ENCODE measurements at places on chromosomes 7 and 10. TPM values are rescaled to one million over a fixed set of nuclear protein-coding genes. Genes with fewer than 3 reads are reported as not detected.
A peak's percentile ranks its signal among the peaks of the same experiment; 100 is the strongest.

DNA sequence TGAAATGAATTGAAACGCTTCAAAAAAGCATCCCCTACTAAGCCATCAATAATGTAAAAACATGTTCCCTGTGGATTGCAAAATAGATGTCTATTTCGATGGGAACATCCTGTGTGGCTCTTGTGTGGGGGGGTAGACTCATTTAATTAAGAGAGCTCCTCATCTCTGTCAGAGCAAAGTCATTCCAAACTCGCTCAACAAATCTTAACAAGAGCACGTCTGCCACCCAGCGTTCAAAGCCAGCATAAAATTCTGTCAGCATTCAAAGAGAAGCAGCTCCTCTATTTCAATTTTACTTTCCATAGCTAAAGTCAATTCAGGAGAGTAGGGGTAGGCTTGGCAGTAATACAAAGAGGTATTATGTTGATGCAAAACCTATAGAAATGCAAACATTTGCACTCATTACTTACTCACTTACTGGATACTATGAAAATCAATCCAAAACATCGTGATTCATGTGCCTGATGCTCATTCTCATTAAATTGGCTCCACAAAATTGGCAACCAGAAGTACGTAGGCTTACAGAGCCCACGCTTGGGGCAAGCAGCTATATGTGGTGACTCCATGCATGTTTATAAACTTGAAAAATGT, 114.9 kb downstream of the IPMK start:
- DNase-seq, result peak; percentile 73

- peak; percentile 34 for DNase-seq
These were observed 71.1 kb downstream of the FIGNL1 start for GRCh38 chr7:50379082-50379481.

DNA sequence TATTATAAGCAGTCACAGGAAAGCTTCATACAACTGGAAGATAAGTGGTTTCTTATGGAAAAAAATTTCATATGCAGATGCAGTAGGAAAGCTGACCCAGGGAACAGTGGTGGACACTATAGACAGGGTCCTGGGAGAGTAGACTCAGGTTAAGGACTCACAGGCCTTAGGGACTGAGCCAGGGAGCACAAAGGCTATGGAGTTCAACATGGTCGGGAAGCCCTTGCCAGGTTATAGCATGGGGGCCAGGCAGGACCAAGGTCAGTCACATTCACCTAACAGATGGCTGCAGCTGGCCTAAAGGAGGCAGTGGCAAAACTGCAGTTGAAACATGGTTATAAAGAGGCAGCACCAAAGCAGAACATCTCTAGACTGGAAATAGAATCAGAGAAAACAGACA, 54.9 kb upstream of the UNC5B start:
- no peak for DNase-seq

DNA sequence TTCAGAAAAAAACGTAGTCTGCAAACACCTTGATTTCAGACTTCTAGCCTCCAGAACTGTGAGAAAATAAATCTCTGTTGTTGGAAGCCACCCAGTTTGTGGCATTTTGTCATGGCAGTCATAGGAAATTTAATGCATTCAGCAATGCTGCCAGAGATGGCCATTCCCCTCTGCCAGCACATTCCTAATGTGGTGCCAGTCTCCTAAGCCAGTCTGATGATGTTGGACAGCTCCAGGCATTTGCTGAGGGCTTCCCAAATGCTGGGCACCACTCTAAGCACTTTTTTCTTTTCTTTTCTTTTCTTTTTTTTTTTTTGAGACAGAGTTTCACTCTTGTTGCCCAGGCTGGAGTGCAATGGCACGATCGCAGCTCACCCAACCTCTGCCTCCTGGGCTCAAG, 666.7 kb upstream of the C7orf33 start:
- DNase-seq, result no peak

DNA sequence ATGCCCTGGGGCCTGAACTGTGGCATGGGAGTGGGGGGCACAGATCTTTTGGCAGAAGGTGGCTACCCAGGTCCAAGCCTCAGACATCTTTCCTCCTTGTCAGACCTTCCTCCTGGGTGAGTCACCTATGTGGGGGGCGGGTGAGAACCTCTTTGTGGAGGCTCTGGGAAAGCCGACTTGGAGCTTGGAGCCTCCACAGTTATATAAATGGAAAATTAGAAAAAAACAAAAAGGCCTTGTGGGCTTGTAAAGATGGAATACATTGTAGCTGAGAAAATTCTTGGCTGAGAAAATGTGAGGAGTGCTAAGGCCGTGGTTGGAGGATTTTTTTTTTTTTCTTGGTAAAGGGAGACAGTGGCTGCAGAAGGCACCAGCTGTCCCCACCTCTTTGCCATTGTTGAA, 292.5 kb downstream of the CCDC3 start:
- no peak for DNase-seq

DNA sequence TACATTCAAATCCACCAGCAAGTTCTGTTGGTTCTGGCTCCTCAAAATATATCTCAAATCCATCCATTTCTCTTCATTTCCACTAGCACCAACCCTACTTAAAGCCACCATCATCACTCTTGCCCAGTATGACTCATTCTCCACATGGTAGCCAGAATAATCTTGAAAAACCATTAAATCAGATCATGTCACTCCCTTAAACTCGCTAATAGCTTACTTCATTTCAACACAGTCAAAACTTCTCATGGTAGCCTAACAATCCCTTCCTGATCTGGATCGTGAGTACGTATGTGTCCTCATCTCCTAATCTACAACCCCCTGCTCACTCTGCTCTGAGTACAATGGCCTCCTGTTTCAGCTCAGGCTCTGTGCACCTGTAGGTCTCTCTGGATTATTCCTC, 8.7 kb downstream of the EPC1 start:
- DNase-seq, result no peak

DNA sequence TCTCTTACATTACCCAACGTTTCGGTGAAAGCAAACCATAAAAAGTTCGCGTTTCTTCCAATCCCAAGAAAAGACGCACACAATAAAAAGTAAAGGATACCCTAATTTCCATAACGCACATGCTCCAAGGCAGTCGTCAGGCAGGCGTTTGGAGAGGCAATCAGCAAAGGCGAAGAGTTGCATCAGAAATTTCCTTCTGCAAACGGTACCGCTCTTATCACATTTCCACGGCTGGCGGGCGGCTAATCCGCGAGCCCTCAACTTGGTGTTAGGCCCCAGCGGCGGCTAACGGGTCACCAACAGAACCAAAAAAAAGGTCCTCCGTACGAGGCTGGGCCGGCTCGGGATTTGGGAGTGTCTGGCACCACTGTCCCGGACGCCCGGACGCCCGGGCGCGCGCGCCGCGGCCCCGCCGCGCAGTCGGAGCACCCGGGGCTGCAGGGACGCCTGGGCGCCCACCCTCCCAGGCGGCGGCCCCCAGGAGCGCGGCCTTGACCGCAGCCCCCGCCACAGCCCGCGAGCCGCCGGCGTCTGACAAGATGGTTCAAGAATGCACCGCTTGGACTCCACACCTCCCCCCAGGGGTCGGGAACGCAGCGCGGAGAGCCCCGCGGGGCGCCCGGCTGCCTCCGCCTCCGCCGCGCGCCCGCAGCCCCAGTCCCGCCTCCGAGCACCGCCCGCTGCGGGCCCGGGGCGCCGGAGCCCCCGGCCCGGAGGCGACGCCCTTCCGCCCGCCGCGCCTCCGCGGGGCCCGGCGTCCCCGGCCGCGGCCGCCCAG, 9.8 kb upstream of the GRB10 start:
- DNase-seq, result peak; percentile 61

GRCh38 chr7:1274121-1274875, 41.6 kb downstream of the UNCX start:
- DNase-seq, result no peak

DNA sequence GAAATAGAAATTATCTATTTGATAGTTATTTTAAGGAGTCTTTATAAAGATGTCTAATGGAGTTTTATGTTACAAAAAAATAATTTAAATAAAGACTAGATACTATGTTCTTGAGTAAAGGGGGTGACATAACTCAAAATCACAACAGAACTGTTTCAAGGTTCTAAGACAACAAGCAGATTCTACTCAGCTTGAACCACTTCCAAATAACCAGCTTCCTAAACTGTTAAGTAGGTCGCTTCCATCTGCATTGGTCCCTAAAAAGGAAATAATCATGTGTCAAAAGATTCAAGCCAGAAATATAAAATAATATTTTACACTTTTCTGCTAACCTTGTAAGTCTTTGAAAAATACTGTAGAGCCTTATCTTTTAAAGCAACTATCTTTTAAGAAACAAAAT, 14.1 kb downstream of the SEM1 start:
- DNase-seq, result no peak

Gene PLXDC2
- total RNA-seq, result 30.1 TPM

Gene SLC16A9
- 48.5 TPM for total RNA-seq

Gene LRIT1
- total RNA-seq, result not detected

Gene C10orf62
- total RNA-seq, result not detected

All from neural progenitor cell (in vitro differentiated cells).